ENCODE measurements at places on chromosomes 4 and X. TPM values are rescaled to one million over a fixed set of nuclear protein-coding genes. Genes with fewer than 3 reads are reported as not detected.

PITX2 gene
- total RNA-seq, result 7.5 TPM

GRIPAP1 gene
- 71.8 TPM for total RNA-seq

ITGB1BP2 gene
- total RNA-seq, result 3.7 TPM

GAB3 gene
- total RNA-seq, result 0.42 TPM

PPBP gene
- not detected for total RNA-seq

HELQ gene
- total RNA-seq, result 13.9 TPM

AVPR2 gene
- total RNA-seq, result not detected

OGT gene
- 108 TPM for total RNA-seq

TMPRSS11D gene
- not detected for total RNA-seq

NPY1R gene
- total RNA-seq, result 24.0 TPM

RBM46 gene
- 0.33 TPM for total RNA-seq

DCAF4L1 gene
- total RNA-seq, result 0.07 TPM

APELA gene
- 135 TPM for total RNA-seq

GC gene
- total RNA-seq, result not detected

IL3RA gene
- not detected for total RNA-seq

TMSB15A gene
- total RNA-seq, result 66.4 TPM

WNK3 gene
- total RNA-seq, result 22.8 TPM

FRG1 gene
- total RNA-seq, result 43.2 TPM

SATL1 gene
- 0.31 TPM for total RNA-seq

PNCK gene
- total RNA-seq, result 26.8 TPM

CLTRN gene
- total RNA-seq, result 1.8 TPM

IBSP gene
- total RNA-seq, result not detected

PFKFB1 gene
- 0.31 TPM for total RNA-seq

UFSP2 gene
- total RNA-seq, result 41.1 TPM

KDR gene
- total RNA-seq, result 48.2 TPM

SH3TC1 gene
- total RNA-seq, result 0.74 TPM

MAGEC1 gene
- not detected for total RNA-seq

PDGFC gene
- 3.9 TPM for total RNA-seq

CTAG2 gene
- not detected for total RNA-seq

FABP2 gene
- not detected for total RNA-seq

JAKMIP1 gene
- total RNA-seq, result 1.5 TPM

AREG gene
- 0.24 TPM for total RNA-seq

SPANXD gene
- not detected for total RNA-seq

IL13RA1 gene
- 13.4 TPM for total RNA-seq

Measured in H9 (cell line).